Uterus (tissue), 4 donors: ENCODE measurements at places on chromosomes 13 and 19. TPM values are rescaled to one million over a fixed set of nuclear protein-coding genes. Genes with fewer than 3 reads are reported as not detected.

The TMEM86B gene
- total RNA-seq, result not detected

GRCh38 chr19:51259348-51260245 is 8.7 kb downstream of the SIGLECL1 start:
- no peak overlapping the region for H3K4me3 ChIP-seq
- no peaks in the 10 kb centered on the region for H3K36me3 ChIP-seq
- no peak overlapping the region for H3K27ac ChIP-seq
- no peak for DNase-seq
- no peaks in the 10 kb centered on the region for H3K27me3 ChIP-seq

GRCh38 chr13:48975856-48976575 is at the start of gene FNDC3A:
Gene FNDC3A (plus strand): TSS chr13:48975912. CDS start chr13:49006191, 30,279 bp downstream.
- H3K4me3 ChIP-seq, result peak within 1 kb of the TSS; percentile 64
- peak; percentile 85 for DNase-seq
- H3K36me3 ChIP-seq, result no peaks in the 10 kb centered on the region
- H3K27ac ChIP-seq, result peak within 1 kb of the TSS; percentile 99

GRCh38 chr19:52694921-52695320 is 39.9 kb downstream of the ZNF611 start:
- H3K27ac ChIP-seq, result no peak overlapping the region
- no peaks in the 10 kb centered on the region for H3K4me1 ChIP-seq
- no peaks in the 10 kb centered on the region for H3K36me3 ChIP-seq
- H3K27me3 ChIP-seq, result no peaks in the 10 kb centered on the region
- DNase-seq, result no peak

DNA sequence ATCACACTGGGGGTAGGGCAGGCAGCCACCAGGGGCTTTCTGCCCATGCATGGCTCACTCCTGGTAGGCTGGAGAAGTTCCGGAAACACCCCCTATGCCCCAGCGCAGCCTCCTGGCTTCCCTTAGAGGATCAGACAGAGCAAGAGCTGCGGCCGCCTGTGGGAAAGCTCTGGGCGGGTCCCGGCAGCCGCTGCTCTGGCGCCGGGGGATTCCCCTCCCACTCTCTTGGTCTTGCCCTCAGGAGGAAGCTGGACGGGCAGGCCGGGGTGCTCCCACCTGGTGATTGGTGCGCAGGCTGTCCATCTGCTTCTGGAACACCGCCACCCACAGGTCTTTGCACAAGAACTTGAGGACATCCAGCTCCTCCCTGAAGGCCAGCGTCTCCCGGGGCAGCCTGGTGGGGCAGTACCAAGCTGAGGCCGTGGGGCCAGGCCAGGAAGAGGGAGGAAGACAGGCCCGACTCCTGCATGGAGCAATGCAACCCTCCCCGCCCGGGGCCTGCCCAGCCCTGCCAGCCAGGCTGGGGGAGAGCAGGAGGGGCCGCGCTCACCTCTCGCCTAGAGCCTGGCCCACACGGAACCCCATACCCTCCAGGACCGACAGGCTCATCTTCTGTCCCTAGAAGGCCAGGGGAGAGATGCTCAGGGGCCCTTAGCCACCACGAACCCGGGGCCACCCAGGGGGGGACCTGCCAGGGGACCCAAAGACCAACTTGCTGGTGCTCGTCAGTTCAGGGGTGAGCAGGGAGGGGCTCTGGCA is 4.0 kb upstream of the NKPD1 start:
- no peaks in the 10 kb centered on the region for H3K36me3 ChIP-seq
- H3K4me3 ChIP-seq, result no peak overlapping the region
- H3K4me1 ChIP-seq, result no peaks in the 10 kb centered on the region
- no peaks in the 10 kb centered on the region for H3K27me3 ChIP-seq

The RNF17 gene
- not detected for total RNA-seq

The MCF2L gene
- 25.0 TPM for total RNA-seq

- H3K27me3 ChIP-seq, result no peaks in the 10 kb centered on the region
- no peak overlapping the region for H3K27ac ChIP-seq
- no peaks in the 10 kb centered on the region for H3K4me1 ChIP-seq
- DNase-seq, result no peak
- H3K4me3 ChIP-seq, result no peak overlapping the region
- no peaks in the 10 kb centered on the region for H3K36me3 ChIP-seq
These were observed 9.8 kb upstream of the LIN7B start for GRCh38 chr19:49104229-49104864.

GRCh38 chr19:28454083-28454482 is 758.9 kb downstream of the UQCRFS1 start:
- H3K4me1 ChIP-seq, result no peaks in the 10 kb centered on the region
- no peak overlapping the region for H3K27ac ChIP-seq
- no peaks in the 10 kb centered on the region for H3K27me3 ChIP-seq

The CGB5 gene
- total RNA-seq, result not detected

DNA sequence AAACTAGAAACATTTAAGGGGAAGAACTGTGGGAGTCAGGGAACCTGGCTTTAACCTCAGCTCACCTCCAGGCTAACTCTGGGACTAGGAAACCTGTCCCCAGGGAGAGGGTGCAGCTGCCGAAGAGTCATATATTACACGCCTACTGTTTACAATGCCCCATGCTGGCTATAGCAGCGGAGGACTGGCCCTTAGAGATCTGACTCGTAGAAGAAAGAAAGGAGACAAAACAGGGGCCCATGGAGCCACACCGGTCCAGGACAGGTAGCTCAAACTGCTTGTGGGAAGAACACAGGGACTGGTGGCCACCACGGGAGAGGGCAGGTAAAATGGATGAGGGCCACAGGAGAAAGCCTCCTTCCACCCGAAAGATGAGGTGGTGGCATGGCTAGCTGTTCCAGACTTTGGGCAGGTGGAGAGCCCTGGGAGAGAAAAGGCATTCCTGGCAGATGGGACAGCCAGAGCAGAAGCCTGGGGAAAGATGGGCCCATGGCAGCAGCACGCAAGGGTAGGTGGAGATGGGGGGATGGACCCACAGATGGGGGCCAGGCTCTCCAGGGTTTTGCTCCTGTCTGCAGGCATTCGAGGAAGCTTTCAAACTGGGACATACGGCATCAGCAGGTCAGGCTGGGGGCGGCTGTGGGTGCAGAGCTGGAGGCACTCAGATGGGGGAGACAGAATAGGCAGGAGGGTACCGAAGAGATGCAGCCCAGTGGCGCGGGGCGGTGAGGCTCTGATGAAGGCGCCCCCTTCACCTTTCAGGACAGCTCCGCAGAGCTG is 69.5 kb downstream of the LATS2 start:
- no peak for DNase-seq
- no peaks in the 10 kb centered on the region for H3K4me1 ChIP-seq
- no peaks in the 10 kb centered on the region for H3K27me3 ChIP-seq
- H3K27ac ChIP-seq, result no peak overlapping the region
- no peaks in the 10 kb centered on the region for H3K36me3 ChIP-seq

The PGLYRP2 gene
- not detected for total RNA-seq

The LGALS14 gene
- total RNA-seq, result not detected

DNA sequence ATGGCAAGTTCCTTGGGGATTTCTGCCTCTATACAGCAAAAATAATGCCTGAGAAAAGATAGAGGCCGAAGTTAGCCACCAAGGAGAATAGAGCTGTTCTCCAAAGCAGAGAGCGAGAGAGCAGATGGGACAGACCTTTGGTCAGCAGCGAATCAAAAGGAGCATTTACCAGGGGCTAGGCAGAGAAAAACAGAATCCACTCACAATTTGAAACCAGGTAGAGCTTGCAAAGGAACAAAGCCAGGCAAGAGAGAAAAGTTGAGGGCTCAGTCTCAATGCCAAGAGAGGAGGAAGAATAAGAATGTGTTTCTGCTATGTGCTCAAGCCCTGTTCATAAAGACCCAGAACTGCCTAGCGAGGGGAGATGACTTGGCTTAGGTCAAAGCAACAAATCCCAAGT is 112.8 kb downstream of the DCT start:
- H3K36me3 ChIP-seq, result no peaks in the 10 kb centered on the region
- DNase-seq, result no peak
- H3K4me1 ChIP-seq, result no peaks in the 10 kb centered on the region
- no peak overlapping the region for H3K4me3 ChIP-seq

DNA sequence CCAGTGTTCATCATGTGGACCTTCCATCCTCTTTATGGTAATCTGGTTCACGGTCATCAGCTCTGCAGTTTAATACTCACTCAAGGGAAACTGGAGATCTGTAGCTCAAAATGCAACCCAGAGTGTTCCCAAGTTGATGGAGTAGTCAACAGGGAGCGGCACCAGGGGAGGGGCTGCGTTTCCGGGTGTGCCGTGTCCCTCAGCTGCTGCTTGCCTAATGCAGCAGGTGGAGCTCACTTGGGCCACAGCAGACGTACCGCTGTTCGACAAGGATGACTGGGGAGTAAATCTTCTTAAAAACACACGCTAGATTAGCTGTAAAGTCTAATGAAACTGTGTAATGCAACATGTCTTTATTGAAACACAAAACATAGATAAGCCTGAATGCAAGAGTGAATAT is 81.1 kb downstream of the TNFSF13B start:
- no peak for DNase-seq
- no peaks in the 10 kb centered on the region for H3K36me3 ChIP-seq
- no peaks in the 10 kb centered on the region for H3K27me3 ChIP-seq

- DNase-seq, result no peak
- no peaks in the 10 kb centered on the region for H3K27me3 ChIP-seq
- H3K4me1 ChIP-seq, result peaks cover 14% of the 10 kb centered on the region
- no peak overlapping the region for H3K27ac ChIP-seq
These were observed 40.7 kb upstream of the ATP11A start for GRCh38 chr13:112648966-112649690.

- H3K36me3 ChIP-seq, result no peaks in the 10 kb centered on the region
- H3K4me1 ChIP-seq, result no peaks in the 10 kb centered on the region
These were observed 1293.8 kb upstream of the PCDH9 start for GRCh38 chr13:68523838-68524424.

The MAP3K10 gene
- total RNA-seq, result 5.0 TPM

The SIGLEC8 gene
- total RNA-seq, result not detected

DNA sequence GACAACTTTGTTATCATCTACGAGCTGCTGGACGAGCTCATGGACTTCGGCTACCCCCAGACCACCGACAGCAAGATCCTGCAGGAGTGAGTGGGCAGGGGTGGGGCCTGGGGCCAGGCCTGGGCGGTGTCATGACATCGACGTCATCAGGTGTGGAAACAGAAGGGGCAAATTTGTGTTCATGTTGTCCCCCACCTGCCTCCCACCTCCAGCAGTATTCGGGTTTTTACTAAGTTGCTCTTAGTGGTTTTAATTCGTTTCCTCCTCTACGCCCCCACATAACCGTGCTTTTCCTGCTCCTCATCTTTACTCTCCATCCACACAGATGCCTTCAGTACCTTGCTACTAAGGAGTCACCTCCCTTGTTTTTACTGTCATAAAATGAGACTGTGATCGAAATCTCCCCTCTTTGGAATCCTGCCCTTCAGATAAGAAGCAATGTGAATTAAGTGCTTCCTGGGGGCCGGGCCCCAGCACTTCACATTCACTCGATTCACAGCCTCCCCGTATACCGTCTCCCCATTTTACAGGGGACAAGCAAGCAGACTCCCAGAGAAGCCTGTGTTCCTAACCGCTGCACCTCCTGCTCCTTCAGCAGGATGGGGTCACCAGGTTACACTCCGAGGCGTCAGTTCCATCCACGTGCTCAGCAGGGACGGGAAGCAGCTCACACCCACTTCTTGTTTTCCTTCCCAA is 10.5 kb downstream of the AP1M1 start:
- no peak overlapping the region for H3K27ac ChIP-seq
- no peak overlapping the region for H3K4me3 ChIP-seq
- H3K4me1 ChIP-seq, result no peaks in the 10 kb centered on the region
- no peaks in the 10 kb centered on the region for H3K36me3 ChIP-seq
- no peak for DNase-seq
- H3K27me3 ChIP-seq, result no peaks in the 10 kb centered on the region

GRCh38 chr19:43607238-43608205 is 4.4 kb upstream of the SRRM5 start:
- DNase-seq, result no peak
- no peaks in the 10 kb centered on the region for H3K27me3 ChIP-seq
- no peaks in the 10 kb centered on the region for H3K4me1 ChIP-seq
- no peaks in the 10 kb centered on the region for H3K36me3 ChIP-seq
- H3K4me3 ChIP-seq, result no peak overlapping the region

- no peak overlapping the region for H3K4me3 ChIP-seq
- no peak overlapping the region for H3K27ac ChIP-seq
- H3K36me3 ChIP-seq, result no peaks in the 10 kb centered on the region
- DNase-seq, result no peak
- H3K4me1 ChIP-seq, result no peaks in the 10 kb centered on the region
These were observed 6.4 kb upstream of the RASL11A start for GRCh38 chr13:27264181-27264580.

GRCh38 chr13:89733829-89734228 is 1613.7 kb upstream of the MIR17HG start:
- H3K27ac ChIP-seq, result no peak overlapping the region
- no peaks in the 10 kb centered on the region for H3K4me1 ChIP-seq
- no peaks in the 10 kb centered on the region for H3K36me3 ChIP-seq
- no peak overlapping the region for H3K4me3 ChIP-seq
- DNase-seq, result no peak

DNA sequence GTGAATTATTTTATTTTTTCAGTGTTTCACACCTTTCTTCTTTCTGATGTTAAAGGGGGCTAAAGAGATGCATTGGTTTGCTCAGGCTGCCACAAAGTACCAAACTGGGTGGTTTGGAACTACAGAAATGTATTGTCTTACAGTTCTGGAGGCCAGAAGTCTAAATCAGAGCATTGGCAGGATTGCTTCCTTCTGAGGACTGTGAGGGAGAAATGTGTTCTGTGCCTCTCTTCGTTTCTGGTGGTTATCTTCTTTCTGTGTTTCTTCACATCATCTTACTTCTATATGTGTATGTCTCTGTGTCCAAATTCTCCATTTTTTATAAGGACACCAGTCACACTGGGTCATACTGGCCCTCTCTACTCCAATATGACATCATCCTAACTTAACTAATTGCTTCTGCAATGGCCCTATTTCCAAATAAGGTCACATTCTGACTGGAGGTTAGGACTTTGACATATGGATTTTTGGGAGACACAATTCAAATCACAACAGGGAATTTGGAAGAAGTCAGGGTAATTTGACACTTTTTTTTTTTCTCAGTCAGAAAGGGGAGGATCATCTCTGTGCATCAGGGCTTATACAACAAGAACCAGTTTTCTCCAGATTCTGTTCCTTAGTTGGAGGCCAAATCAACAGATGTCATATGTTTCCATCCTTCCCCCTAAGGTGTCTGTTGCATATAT is 188.2 kb downstream of the KCNRG start:
- no peak overlapping the region for H3K27ac ChIP-seq
- no peaks in the 10 kb centered on the region for H3K27me3 ChIP-seq
- DNase-seq, result no peak
- no peak overlapping the region for H3K4me3 ChIP-seq
- peaks cover 3% of the 10 kb centered on the region for H3K4me1 ChIP-seq

- no peak overlapping the region for H3K4me3 ChIP-seq
- no peak for DNase-seq
- H3K27ac ChIP-seq, result no peak overlapping the region
- no peaks in the 10 kb centered on the region for H3K4me1 ChIP-seq
- H3K27me3 ChIP-seq, result no peaks in the 10 kb centered on the region
These were observed 70.5 kb downstream of the NHLRC3 start for GRCh38 chr13:39108783-39109182.

DNA sequence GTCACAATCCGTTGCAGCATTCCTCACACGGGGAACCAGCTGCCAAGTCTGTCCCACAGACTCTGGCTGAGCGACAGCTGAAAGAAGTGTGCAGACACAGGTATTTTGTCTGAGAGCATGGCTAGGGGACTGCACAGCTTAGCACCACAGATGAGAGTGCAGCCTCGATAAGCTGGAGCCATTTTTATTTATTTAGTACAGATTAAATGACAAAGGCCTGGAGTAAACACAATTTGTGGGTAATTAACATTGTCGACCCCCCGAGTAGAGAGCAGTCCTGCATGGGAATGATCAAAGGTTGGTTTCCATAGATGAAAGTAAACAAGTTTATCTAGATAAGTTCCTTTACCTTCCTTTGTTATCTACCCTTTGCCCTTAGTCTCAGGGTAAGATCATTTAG is 836.2 kb downstream of the DACH1 start:
- DNase-seq, result no peak
- H3K27me3 ChIP-seq, result no peaks in the 10 kb centered on the region
- no peaks in the 10 kb centered on the region for H3K4me1 ChIP-seq
